Esophagus squamous epithelium (tissue), 5 donors: ENCODE measurements at places on chromosomes 4 and X.

GRCh38 chr4:22301253-22301652, 214.6 kb downstream of the ADGRA3 start:
- no peak for DNase-seq

DNA sequence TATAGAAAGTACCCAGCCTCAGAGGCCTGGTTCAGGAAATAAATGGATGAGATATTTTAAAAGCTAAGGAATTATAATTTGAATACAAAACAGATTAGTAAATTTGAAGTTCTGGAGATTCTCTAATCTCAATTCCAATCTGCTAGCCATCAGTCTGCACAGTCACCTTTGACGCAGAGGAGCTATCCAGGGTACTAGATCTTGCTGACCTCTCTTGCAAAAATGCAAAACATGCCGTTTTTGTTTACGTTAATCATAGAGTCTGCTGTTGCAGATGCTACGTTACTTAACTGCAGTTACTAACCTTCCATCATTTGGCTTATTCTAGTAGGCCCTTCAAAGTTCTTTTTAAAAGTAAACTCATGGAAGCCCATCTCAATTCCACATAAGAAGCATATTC, 10.4 kb downstream of the CCSER1 start:
- no peak for DNase-seq

GRCh38 chrX:22397566-22397965, 124.9 kb downstream of the CBLL2 start:
- no peak for DNase-seq

GRCh38 chrX:11557120-11557519, 108.6 kb downstream of the ARHGAP6 start:
- DNase-seq, result no peak

DNA sequence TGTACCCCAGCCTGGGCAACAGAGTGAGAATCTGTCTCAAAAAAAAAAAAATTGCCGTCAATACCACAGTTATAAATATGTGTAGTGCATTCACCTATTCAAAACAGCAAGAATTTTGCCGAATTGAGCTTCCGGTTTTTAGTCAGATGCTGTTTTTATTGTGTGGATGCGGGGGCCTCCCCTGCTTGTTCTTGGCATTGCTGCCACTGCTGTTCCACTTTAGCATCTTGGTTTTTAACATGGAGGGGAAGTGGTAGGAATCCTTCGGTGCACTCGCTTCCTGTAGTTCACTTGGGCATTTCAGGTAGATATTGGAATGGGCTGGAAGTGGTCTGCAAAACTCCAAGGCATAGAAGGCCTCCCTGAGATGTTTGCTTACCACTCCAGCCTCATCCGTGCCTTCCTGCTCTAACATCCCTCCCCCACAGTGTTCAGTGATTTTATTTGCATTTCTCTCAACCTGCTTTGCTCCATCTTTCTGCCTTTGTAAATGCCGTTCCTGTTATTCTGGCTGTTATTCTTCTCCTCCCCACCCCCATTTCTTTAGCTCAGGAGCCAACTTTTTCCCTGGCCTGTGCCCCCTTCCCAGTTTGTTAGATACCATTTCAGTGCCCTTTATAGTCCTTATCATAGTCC, 25.5 kb downstream of the MOB1B start:
- no peak for DNase-seq

- DNase-seq, result no peak
These were observed 283.8 kb downstream of the IQCM start for GRCh38 chr4:149531861-149532260.

DNA sequence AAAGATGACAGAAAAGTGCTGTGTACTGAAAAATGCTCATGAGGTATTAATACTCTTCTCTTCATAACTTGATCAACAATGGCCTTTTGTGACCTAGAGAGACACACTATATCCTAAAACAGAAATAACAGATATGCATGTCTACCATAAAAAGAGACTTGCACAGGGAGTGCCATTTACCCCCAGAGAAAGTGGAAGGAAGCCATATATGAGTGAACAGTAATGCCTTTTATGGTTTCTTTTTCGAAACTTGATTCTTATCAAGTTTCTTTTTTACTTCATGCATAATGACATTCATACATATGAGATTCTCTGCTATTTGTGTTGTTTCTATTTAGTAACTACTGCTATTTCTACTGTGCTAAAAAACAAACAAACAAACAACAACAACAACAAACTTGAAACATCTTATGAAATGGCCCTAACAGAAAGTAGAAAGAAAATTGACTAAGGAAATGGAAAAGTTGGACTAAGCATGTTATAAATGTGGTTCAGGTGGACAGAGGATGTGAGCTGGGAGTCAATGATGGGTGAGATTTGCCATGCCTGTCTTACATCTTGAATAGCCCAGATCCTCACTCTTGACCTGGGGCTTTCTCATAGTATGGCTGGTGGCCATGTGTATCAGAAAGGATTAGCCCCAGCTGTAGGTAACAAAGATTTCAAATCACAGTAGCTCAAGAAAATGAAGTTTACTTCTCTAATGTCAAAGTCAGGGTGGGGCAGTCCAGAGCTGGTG, 43.8 kb downstream of the GEMIN8 start:
- DNase-seq, result no peak

- DNase-seq, result no peak
These were observed 33.7 kb downstream of the FRMD7 start for GRCh38 chrX:132094164-132094563.
